Caco-2 (cell line): ENCODE measurements at places on chromosomes 3 and 15.
A peak's percentile ranks its signal among the peaks of the same experiment; 100 is the strongest.

- no peak for DNase-seq
Observed at GRCh38 chr3:27677565-27677964, 44.6 kb downstream of the EOMES start.

DNA sequence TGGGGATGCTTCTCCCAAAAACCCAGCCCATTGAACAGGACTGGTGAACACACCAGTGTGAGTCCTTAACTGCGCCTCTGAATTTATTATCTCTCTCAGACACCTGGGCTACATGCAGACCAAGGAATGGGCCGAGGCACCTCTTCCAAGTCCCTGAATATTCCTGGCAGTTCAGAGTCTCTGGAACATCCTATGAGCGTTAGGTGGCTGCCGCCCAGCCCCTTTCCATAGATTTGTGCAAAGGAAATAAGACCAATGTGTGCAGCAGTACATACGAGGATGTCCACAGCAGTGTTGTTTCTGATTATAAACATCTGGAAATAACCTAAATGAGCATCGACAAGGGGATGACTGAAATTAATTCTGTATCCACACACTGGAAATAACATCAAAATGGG is 104.9 kb upstream of the RPL32 start:
- no peak for DNase-seq

GRCh38 chr3:112109322-112109721 is 23.1 kb downstream of the C3orf52 start:
- no peak for DNase-seq

- DNase-seq = no peak
Observed at GRCh38 chr3:160982491-160982890, 122.7 kb downstream of the B3GALNT1 start.

DNA sequence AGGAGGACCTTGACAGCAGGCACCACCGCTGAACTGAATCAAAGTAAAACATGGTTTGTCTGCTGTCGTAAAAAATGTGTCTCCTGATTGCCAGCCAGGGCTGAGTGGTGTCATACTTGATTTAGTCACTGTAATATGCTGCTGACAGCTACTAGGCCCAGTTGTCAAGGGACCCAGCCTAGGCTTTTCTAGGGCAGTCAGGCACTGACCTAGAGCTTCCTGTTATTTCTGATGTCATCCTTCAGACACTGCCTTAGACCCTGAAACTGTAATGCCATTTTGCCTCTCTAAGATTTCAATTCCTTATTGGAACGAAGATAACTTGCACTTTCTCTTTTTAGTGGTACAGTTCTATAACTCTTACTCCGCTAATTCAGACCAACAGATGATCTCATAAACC is 2.6 kb upstream of the MRPL3 start:
- DNase-seq = no peak

DNA sequence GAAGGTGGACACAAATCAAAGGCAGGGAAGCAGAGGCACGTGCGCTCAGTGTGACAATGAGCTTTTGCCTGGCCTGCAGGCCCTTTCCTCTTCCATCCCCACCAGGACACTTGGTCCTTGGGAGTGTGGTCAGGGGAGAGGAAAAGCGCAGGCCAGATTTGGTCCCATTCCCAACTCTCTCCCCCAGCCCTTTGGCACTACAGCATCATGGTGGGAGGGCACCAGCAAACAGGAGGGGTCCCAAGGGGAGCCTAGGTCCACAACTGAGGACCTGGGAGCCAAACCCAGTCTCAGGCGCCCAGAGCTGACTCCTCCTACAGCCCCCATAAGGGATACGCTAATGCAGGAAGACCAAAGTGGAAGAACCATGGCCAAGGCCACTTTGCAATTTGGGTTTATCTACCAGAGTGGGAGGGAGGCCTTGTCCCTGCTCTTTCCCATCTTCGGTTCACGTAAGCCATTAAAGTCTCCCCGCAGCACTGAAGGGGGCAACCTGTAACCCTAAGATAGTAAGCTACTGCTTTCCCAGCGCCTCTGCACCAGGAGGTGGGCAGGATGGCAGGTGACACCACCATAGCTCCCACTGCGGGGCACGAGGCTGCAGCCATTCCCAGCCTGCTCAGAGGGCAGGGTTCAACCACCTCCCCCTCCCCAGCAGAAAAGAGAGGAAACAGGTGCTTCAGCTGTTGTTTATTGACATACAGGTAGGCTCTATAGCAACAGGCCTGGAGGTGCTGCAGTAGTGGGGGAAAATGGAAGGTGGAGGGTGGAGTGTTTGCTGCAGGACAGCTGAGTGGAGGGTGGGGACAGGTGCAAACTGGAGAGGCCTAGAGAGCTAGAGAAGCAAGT is 993 bp upstream of the GRAMD2A start:
- DNase-seq = no peak

GRCh38 chr3:52534281-52535183 is 875 bp upstream of the NT5DC2 start:
- DNase-seq = peak; percentile 70

DNA sequence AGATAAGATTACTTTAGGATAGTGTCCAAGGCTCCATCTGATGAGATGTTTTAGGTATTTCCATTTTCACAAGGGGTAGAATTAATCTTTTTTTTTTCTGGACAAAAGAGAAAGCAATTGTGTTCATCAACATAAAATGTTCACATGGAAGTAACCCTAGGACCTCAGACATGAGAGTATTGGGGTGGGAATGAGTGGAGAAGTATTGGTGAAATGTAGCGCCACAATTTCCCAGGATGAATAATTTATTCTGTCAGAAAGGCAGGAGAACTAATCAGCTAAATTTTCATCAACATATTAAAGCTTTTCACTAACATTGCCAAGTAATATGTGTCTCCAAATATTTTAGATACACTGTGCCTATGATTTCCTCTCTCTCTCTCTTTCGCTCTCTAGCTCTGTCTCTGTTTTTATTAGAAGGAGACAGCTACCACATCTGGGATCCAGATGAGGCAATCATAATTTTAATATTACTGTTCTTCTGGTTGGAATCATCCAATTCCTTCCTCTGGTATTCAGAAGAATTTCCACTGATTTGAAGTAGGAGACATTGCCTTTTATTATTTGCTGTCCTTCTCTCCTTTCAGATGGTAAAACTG is 21.6 kb upstream of the ZNF280D start:
- DNase-seq = no peak

- DNase-seq = no peak
Observed at GRCh38 chr3:25212736-25213135, 215.3 kb upstream of the RARB start.

- no peak for DNase-seq
Observed at GRCh38 chr3:196736670-196737374, 2.8 kb upstream of the PAK2 start.

GRCh38 chr15:92012881-92013280 is 159.4 kb downstream of the SLCO3A1 start:
- no peak for DNase-seq

DNA sequence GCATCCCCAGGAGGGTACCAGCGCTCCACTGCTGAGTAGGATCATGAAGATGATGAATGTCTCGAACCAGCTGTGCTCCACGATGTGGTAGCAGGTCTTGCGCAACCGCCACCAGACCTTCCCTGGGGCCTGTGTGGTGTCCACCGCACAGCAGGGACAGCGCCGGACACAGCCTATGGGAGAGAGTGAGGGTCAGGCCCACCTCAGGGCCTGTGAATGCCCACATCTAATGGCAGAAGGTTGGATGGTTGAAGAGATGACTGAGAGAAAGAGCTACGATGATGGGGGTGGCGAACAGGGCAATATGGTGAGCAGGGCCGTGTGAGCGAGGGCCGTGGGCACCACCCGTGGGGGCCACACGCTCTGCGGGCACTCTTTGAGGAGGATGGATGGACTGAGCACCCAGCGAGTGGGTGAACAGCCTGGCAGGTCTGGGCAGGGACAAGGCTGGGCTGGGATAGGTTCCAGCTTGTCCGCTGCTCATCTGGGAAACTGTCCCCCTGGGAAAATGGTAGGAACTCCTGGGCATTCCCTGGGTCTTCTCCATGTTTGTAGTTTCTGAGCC is 74.1 kb downstream of the SCN5A start:
- DNase-seq = no peak

DNA sequence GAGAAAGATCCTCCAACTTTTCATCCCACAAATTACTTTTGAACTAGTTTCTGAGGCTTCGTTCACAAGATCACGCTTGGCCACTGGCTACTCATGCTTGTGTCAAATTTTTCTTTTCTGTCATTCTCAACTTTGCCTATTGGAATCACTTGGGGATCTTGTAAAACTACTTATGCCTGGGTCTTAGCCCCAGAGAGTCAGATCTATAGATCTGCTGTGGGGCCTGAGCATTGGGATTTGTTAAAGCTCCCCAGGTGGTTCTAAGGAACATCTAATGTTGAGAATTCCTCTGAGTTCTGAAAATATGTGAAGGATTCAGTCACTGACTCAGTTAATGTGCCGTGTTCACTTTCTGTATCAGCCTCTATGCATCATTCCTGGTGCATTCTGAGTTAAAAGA is 71.7 kb upstream of the VGLL3 start:
- no peak for DNase-seq

- no peak for DNase-seq
Observed at GRCh38 chr15:70870051-70870450, 16.1 kb upstream of the LARP6 start.

DNA sequence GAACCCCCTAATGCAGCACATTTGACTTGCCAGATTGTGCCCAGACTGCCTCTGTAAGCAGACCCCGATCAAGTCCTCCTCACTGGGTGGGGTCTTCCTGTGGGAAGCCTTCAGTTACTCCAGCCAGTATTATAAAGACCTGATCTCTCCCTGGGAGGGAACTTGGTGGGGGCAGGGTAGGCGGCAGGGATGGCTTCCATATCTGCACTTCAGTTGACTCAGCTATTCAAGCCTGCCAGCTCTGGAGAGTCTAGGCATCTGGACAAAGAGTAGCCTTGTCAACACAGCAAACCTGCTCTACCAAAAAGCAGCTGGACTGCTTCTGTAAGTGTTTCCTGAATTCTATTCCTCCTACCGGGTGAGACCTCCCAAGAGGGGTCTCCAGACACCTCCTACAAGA is 21.0 kb upstream of the SLC25A38 start:
- DNase-seq = no peak

GRCh38 chr3:152454076-152454875 is 185.5 kb downstream of the MBNL1 start:
- DNase-seq = no peak

DNA sequence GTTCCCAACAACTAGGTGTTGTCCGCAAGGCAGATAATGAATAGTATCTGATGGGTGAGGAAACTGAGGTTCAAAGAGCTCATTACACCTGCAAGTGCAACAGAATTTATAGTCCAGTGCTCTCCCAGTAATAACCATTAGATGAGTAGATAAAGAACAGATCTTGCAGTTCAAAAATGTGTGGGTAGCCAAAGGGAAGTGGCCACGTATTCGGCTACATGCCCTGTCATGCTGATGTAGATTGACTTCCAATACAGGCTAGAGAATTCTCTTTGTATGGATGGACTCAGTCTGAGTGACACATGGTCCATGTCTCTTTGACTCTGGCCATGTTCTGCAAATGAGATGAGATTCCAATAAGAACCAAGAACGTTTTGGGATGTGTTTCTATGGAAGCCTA is 187.9 kb upstream of the LPP start:
- DNase-seq = no peak

- DNase-seq = peak; percentile 51
Observed at GRCh38 chr3:129602730-129603560, 3.5 kb downstream of the PLXND1 start.

DNA sequence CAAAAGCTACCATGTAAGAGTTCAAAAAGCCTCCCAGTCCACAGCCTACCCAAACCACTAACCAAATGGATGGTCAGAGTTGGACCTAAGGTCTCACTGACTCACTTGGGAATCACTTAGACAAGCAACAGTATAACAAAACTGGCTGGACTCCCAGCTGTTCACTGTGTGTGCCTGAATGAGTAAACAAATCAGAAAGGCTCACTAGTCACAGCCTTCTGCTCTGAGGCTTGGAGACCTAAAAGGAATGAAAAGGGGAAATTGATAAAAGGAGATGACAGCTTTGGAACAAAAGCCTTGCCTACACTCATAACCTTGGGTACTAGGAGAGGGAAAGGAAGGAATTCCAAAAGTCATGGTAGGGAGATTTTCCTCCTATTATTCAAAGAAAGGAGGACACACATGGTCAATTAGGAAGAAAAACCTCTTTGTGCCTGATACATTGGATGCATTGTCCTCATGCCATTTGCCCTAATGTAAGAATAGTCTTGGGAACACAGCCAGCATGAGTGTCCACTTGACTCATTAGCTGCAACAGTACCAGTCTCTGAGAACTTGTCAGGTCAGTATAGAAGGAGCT is 92.3 kb downstream of the FRMD5 start:
- DNase-seq = no peak

- no peak for DNase-seq
Observed at GRCh38 chr15:51155891-51156290, 61.2 kb upstream of the TNFAIP8L3 start.

DNA sequence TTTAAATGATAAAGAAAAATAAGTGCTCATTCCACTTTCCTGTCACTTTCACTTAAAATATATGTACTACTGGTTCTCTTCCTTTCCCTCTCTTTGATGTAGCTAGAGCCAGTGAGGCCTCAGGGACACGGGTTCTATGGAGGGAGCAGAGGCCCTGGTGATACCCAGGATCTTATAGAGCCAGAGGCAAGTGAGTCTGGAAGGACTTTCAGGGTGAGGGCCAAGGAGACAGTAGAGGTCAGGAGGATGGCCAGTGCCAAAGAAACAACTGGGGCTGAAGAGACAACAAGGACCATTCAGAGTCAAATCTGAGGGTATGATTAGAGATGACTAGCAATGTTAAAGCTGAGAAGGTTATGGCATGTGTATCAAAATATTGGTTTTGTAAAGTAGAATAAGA is 124.1 kb upstream of the GOLGA6L6 start:
- no peak for DNase-seq

- peak; percentile 65 for DNase-seq
Observed at GRCh38 chr3:184314700-184315542, 515 bp downstream of the EIF4G1 start.
